ENCODE measurements at places on chromosomes 12 and 14. TPM values are rescaled to one million over a fixed set of nuclear protein-coding genes. Genes with fewer than 3 reads are reported as not detected.

DNA sequence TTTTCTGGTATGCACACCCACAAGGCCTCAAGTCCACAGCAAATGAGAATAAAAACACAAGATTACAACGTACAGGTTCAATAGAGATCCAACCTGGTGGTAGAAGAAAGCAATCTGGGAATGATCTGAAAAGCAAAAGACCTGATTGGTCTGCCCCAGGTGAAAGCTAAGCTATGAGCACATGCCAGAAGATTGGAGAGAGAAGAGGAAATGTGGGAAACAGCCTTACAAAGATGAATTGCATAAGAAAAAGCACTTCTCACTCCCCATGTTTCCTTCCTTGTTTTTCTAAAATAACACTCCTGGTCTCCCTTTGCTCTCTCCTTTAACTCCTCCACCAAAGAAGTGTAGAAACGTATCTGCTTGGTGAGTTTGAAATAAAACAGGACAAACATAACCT is 77.3 kb upstream of the ANO6 start:
- no peak for DNase-seq

- no peak for DNase-seq
Measured at GRCh38 chr12:16495196-16495595, 110.8 kb downstream of the LMO3 start.

- DNase-seq = no peak
Measured at GRCh38 chr12:24460099-24460498, 488.8 kb downstream of the BCAT1 start.

GRCh38 chr14:27506272-27506671 is 908.4 kb upstream of the NOVA1 start:
- DNase-seq = no peak

DNA sequence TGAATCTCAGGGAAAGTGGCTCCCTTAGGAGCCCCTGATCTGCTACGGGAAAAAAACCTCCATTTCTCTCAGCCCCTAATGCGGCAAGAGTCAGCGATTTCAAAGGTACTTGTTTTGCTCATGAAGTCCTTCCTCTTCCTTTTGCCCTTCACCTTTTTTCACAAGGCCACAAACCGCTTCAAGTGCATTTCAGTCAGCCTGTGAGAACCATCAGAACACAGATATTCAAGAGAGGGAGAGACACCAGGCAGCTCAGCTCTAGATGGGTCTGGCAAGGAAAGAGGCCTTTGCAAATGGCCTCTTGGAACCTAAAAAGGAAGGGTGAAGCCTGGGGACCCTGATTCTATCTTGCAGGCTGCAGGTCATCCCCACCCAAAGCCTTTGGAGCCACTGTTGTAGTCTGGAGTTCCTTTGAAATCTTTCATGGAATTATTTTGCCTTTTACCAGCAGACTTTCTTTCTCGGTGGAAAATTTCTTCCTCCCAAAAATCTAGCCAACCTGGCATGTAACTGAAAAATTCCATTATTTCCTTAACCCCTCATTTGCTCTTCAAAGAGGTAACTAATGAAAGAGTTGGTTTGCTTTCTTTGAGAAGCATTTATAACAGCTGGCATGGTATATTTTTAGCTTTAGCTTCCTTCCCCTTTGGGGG is 145.0 kb downstream of the SAMD4A start:
- no peak for DNase-seq

GRCh38 chr12:4943067-4943937 is 33.6 kb downstream of the KCNA1 start:
- DNase-seq = no peak

GRCh38 chr12:68406134-68406576 is 74.0 kb upstream of the MDM1 start:
- no peak for DNase-seq

- DNase-seq = no peak
Measured at GRCh38 chr12:118960865-118961264, 20.5 kb upstream of the SRRM4 start.

DNA sequence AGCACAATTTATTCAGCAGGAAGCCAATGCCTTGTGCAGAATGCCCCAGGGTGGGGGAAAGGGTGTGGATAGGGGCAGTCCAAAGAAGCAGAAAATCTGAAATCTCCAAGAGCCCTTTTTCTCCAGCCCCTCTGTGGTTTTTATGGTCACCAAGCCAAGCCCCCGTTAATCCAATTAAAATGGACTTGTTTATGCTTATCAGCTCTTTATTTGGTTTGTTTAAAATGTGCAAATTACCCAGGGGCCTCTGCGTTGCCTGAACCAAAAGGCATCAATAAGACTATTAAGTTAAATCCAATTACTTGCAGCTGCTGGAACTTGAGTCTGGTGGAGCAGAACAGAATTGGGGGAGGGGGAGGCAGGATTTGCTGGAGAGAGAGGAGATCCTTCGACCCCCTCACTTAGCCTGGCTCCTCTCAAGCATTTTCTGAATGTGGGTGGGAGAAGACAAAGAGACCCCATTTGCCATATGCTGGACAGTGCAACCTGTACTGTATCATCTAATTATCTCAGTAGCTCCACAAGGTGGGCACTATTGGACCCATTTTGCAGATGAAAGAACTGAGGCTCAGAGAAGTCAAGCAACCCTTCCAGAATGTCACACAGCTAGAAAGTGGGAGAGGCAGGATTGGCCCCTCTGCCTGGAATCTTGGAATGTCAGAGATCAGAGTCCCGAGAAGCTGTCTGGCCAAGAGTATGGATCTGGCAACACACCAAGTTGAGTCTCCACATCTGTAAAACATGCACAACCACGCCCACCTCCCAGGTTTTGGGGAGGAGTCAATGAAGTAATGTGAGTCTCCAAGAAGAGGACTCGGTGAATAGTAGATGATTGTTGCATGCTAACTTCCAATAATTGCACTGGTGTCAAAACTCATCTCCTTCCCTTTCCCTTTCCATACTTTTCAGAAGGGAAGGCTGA is 66.9 kb downstream of the CMKLR1 start:
- no peak for DNase-seq

GRCh38 chr12:33265033-33265731 is 174.4 kb downstream of the SYT10 start:
- no peak for DNase-seq

DNA sequence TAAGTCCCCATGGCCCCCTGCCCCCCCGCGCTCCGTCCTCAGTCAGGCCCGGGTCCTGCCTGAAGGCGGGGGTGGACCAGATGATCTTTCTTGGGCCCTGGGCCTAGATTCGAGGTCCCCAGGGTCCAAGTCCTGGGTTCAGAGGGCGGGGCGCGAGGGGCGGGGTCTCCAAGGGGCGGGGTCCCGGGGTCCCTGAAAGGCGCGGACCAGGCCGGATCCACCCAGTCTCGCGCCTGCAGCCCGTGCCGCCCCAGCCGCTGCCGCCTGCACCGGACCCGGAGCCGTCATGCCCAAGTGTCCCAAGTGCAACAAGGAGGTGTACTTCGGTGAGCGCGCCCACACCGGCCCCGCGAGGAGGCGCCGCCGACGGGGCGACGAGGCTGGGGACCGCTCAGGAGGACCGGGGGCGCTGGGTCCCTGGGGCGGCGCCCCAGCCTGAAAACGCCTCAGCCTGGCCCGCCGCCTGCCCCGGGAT is 325 bp downstream of the CRIP1 start:
- DNase-seq = no peak

DNA sequence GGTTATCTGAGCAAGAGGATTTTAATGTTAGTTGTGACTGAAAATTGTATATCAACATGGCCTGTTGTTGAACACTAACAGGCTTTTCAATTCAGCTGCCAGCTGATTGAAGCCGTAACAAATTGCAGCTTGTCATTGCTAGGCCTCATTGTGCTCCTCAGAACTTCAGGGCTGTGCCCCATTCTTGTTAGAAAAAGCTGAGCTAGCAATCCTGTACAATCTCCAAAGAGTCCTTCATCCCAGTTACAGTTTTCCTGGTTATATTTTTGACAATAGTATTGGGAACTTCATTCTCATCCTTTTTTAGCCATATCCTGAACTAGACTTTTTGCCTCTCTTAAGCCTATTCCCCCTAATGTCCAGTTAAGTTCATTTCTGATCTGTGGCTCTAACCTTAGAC is 564.1 kb upstream of the ATXN7L3B start:
- DNase-seq = no peak

DNA sequence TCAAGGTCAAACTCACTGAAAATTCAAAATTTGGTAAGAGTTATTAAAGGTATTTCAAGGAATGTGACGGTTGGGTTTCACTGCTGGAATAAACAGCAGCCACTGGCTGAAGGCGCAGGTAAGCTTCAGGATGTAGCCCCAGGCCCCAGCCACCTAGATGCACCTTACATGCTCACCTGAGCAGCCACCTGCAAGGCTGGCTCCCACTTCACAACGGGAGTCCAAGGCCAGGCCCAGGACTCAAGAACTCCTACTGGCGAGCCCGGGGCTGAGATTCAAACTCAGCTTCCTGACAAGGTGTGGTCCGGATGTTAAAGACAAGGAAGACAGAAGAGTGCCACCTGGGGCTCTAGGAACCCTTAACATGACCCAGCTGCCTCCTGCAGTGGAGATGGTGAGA is 78.4 kb downstream of the ITPK1 start:
- no peak for DNase-seq

- DNase-seq = no peak
Measured at GRCh38 chr14:104157016-104157928, 18.9 kb downstream of the KIF26A start.

DNA sequence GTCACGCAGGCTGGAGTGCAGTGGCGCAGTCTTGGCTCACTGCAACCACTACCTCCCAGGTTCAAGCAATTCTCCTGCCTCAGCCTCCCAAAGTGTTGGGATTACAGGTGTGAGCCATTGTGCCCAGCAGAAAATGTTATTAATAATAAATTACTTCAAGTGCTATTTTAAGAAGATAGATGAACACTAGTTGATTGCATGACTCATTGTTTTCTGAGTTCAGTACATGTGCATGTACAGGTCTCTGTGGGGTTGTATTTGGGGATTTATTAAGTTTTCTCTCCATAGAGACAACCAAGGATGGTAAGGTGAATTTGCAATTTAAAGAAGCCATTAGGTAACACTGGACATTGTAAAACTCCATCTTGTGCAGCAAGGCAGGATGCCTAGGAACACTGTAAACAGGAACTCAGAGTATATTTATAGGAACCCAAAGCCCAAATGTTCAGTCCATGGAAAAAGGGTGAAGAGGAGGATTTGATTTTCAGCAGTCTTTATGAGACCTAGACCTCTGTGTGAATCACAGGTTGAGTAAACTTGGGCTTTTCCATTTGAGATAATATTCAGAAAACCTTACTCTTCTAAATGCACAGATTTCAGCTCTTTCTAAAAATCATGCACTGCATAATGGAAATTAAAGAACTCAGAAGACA is 49.3 kb upstream of the TMPO start:
- no peak for DNase-seq

- DNase-seq = no peak
Measured at GRCh38 chr12:15728118-15728598, 61.0 kb downstream of the EPS8 start.

GRCh38 chr12:91663310-91663709 is 480.7 kb upstream of the DCN start:
- DNase-seq = no peak

DNA sequence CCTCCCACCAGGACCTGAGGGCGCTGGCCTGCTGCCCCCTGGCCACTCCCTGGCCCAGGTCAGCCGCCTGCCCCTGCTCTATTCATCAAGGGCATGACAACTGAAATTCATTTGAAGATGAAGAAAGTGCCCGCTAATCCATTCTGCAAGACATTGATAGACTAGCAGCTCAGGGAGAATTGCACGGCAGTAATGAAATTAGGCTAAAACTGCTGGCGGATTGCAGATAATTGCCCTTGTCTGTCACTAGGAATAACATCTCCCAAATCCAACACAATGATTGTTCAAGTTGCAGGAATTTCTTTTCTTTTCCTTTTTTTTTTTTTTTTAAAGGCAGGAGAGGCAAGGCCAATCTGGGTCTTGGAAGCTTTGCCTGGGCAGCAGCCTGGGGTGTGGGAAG is 44.5 kb downstream of the MVK start:
- DNase-seq = no peak

- peak; percentile 70 for DNase-seq
Measured at GRCh38 chr14:81710232-81710845, 176.7 kb upstream of the SEL1L start.

- no peak for DNase-seq
Measured at GRCh38 chr12:32031109-32031508, 71.9 kb downstream of the RESF1 start.

DNA sequence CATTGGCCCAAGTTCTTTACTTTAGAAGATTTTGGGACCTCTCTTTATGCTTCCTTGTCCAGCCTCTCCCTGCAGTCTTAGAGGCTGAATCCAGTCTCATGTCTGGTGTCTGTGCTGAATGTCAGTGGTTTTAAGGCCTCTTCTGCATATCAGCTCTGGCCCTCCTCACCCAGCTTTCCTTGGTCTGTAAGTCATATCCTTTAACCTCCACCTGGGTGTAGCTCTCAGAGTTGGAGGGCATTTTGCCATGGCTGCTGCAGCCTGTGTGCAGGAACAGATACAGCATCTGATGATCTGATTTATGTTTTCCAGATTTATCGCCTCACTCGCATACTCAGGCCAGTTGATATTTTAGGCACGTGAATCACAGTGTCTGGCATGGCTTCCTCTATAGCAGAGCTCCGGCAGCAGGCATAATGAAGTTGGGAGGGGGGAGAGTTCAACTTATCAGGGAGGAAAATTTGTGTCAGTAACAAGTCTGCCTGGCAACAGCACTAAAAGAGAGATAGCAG is 335.0 kb downstream of the PCNX1 start:
- DNase-seq = no peak

GRCh38 chr12:104576980-104577580 is 120.3 kb downstream of the CHST11 start:
- DNase-seq = no peak

- no peak for DNase-seq
Measured at GRCh38 chr14:38500125-38500524, 244.2 kb upstream of the CLEC14A start.

GRCh38 chr12:52264435-52264825 is 10.0 kb upstream of the KRT86 start:
- no peak for DNase-seq

GRCh38 chr12:41108032-41108431 is 80.1 kb upstream of the PDZRN4 start:
- no peak for DNase-seq

Gene TM7SF3
- total RNA-seq = 180 TPM

Gene HSP90B1
- total RNA-seq = 87.8 TPM

Gene KRT83
- not detected for total RNA-seq

Gene NANOG
- not detected for total RNA-seq

Gene SMARCC2
- 72.4 TPM for total RNA-seq

Gene ERBB3
- total RNA-seq = 0.27 TPM

Gene SIRT4
- 1.1 TPM for total RNA-seq

Gene KNTC1
- 24.8 TPM for total RNA-seq

Gene PTPN21
- total RNA-seq = under 0.01 TPM

Gene RD3L
- not detected for total RNA-seq

Gene TAS2R43
- 5.4 TPM for total RNA-seq

Gene SGPP1
- total RNA-seq = 15.1 TPM
